H54 (cell line): ENCODE measurements at places on chromosomes 2 and 18.

DNA sequence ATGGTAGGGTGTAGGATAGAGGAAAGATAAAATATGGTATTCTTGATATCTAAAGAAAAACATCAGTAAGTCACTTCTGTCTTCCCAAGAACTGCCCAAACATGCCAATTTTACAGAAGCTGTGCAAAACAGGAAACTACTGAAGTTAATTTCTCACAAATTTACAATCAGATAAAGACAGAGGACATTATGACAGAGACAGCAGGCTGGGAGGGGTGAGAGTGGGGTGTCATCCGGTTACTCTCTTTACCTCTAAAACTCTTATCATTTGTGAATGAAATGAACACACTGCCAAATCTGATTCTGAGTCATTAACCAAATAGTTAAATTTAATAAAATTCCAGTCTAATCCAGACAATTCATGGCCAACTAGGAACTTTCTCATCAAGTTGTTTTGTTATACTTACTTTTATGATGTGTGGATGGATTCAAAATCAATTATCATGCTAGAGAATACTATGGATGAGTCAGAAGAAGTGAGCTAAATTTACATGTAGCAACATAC, 323.2 kb upstream of the MEX3C start:
- no peak for DNase-seq

- DNase-seq: no peak
Observed at GRCh38 chr2:15331787-15332186, 229.3 kb downstream of the NBAS start.

DNA sequence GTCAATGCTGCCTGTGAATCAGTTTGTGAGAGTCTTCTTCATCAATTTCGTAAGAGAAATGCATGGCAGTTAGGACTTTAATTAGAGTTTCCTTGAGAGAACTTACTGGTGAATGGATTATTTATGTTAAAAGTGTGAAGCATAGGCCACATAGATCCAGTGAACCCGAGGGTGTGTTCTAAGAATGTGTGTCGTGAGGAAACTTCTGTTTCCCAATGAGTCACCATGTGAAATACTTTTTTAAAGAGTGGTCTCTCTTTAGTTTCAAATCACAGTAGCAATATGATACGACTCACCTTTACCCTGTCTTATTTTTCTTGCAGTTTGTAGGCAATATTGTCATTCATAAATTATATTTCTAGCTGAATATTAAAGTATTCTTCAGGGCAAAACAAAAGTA, 18.5 kb downstream of the THSD7B start:
- no peak for DNase-seq

- DNase-seq: no peak
Observed at GRCh38 chr2:16487686-16488085, 177.9 kb downstream of the CYRIA start.

- DNase-seq: no peak
Observed at GRCh38 chr2:110948027-110948674, 172.6 kb upstream of the BCL2L11 start.

GRCh38 chr2:173249661-173250641, 104.7 kb upstream of the CDCA7 start:
- DNase-seq: no peak

DNA sequence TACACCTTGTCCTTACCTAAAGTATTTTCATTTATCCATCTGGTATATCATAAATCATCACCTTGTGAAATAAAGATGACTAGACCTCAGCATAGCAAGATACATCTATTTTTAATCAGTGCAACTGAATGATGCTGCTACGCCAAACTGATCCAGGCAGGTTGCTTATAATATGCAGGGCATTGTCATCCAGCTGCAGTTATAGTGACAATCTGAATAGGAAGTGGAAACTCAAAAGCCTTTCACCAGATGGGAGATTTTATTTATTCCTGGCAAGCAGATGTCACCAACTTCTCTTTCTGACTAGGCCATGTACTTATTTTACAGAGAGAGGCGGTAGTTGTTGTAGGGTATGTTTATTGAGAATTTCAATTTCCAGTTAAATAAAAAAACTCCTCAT, 747.3 kb downstream of the ADCYAP1 start:
- no peak for DNase-seq

- DNase-seq: no peak
Observed at GRCh38 chr2:146661473-146662096, 1183.2 kb upstream of the ACVR2A start.

- DNase-seq: no peak
Observed at GRCh38 chr2:104599787-104600510, 254.0 kb upstream of the POU3F3 start.

GRCh38 chr18:62766266-62766665, 50.9 kb downstream of the PHLPP1 start:
- DNase-seq: no peak

DNA sequence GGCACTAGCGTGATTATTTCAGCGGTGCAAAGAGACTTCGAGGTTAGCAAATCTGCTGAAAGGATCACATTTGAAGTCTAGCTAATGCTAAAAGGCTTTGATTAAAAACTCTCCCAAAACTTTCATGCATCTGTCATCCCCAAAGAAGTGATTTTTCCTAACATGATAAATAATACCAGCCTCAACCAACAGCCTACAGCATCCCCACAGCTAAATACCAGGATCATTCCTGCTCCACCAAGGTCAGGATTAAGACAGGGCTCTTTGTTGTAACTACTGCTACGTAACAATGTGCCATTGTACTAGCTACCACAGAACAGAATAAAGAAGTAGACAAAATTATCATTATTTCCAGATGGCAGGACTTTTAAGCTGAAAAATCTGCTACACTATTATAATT, 1.6 kb downstream of the OR6B3 start:
- no peak for DNase-seq

- no peak for DNase-seq
Observed at GRCh38 chr2:73987109-73987947, 2.6 kb downstream of the TET3 start.

DNA sequence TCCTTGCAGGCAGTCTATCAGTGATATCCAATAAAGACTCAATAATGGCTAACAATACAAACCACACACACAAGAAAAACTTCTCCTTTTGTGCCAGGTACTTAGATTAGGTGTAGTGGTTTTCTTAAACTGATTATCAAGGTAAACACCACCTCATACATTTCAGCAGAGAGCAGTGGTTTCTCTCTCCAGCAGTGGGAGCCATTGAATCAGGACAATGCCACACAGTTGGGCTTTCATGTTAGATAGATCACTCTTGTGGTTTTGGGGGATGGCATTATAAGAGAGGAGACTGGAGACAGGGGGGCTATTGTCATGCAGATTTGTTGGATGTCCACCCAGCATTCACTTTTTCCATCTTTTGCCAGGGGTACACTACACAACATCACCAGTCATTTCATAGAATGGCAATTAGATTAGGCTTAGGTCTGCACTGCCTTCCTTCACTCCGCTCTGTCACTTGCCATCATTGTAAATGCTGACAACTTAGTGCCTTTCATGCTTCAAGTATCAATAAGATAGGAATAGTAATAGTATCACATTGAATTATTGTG, 13.6 kb upstream of the IRS1 start:
- no peak for DNase-seq

GRCh38 chr2:169009865-169010579, 21.1 kb downstream of the ABCB11 start:
- no peak for DNase-seq

- DNase-seq: peak; percentile 69
Observed at GRCh38 chr2:231795525-231796327, 9.5 kb downstream of the COPS7B start.

GRCh38 chr2:120863146-120863545, 127.5 kb downstream of the GLI2 start:
- DNase-seq: no peak

GRCh38 chr2:241608881-241609280, 28.1 kb downstream of the THAP4 start:
- DNase-seq: no peak

DNA sequence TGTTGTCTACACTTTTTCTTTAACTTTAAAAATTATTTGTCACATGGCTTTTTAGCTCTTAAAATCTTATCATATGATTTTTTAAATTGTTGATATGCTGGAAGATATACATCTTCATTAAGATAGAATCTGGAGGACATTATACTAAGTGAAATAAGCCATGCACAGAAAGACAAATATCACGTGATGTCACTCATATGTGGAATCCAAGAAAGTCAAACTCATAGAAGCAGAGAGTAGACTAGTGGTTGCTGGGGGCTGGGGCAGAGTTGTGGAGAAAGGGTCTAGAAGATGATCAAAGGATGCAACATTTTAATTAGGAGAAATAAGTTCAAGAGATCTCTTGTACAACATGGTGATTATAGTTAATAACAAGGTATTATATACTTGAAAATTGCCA, 280.9 kb downstream of the GULP1 start:
- DNase-seq: no peak

DNA sequence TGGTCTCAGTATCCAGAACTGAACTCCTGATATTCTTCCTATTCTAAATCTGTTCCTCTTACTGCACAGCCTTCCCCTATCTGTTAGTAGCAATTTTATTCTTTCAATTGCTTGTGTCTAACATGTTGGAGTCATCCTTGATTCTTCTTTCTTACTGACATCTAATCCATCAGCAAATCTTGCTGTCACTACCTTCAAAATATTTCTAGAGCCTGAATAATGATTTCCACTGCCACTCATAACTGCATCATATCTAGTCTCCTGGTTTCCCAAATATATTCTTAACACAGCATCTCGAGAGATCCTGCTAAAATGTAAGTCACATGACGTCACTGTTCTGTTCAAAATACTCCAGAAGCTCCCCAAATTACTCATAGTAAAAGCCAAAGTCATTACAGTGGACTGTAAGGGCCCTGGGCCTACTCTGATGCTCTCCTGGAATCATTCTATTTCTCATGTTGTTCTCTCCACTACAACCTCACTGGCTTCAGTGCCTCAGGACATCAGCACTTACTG, 95.2 kb downstream of the THSD7B start:
- no peak for DNase-seq

DNA sequence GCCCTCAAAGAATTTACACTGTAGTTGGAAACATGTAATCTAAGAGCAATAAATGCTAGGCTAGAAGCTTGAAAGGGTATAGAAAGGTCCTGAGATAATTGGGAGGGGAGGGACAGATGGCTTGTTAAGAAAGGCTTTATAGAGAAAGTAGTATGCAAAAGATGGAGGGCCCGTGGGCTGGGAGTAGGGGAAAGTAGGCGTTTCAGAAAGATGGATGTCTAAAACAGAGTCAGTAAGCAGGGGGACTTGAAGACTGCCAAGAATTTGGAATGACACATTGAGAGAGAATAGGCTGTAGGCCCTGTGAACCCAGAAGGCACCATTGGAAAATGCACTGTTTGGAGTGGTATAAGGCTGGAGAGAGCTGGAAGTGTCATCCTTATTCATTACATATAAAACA, 822 bp downstream of the PSMG2 start:
- peak; percentile 33 for DNase-seq

DNA sequence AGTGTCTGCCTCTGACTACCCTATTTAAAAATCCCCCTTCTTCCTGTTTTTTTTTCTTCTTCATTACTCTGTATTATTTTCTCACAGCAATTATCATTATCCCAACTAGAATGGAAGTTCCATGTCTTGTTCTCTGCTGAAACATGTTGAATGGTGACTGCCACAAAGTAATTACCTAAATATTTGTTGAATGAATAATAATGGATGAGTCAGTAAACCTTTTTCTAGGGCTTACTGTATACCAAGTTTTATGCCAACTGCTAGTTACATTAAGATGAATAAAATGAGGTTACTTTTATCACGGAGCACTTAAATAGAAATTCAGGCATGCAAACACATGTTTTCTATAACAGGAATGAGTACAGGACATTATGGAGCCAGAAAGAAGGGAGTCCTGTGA, 490.6 kb downstream of the THSD7B start:
- peak; percentile 4 for DNase-seq

DNA sequence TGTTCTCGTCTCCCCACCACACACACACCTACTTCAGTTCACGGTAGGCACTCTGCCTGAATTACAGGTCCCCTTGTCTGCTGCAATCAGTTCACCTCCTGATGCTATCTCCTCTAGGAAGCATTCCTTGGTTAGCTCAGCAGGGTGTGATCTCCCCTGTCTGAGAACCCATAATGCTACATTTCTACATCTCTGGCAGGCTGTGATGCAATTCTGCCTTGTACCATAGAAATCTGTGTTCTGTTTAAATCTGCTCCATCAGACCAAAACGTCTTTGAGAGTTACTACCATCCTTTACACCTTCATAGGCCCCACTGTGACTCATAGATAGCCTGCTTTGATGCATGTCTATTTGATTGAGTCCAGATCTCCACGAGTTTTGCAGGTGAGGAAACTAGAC, 103.9 kb downstream of the TTC32 start:
- no peak for DNase-seq

- no peak for DNase-seq
Observed at GRCh38 chr18:55256929-55257289, 297.6 kb upstream of the CCDC68 start.

GRCh38 chr18:61655630-61656029, 237.2 kb downstream of the RNF152 start:
- no peak for DNase-seq

- no peak for DNase-seq
Observed at GRCh38 chr2:154203902-154204301, 332.2 kb downstream of the GALNT13 start.

- no peak for DNase-seq
Observed at GRCh38 chr2:100779908-100780202, 40.1 kb upstream of the NPAS2 start.

DNA sequence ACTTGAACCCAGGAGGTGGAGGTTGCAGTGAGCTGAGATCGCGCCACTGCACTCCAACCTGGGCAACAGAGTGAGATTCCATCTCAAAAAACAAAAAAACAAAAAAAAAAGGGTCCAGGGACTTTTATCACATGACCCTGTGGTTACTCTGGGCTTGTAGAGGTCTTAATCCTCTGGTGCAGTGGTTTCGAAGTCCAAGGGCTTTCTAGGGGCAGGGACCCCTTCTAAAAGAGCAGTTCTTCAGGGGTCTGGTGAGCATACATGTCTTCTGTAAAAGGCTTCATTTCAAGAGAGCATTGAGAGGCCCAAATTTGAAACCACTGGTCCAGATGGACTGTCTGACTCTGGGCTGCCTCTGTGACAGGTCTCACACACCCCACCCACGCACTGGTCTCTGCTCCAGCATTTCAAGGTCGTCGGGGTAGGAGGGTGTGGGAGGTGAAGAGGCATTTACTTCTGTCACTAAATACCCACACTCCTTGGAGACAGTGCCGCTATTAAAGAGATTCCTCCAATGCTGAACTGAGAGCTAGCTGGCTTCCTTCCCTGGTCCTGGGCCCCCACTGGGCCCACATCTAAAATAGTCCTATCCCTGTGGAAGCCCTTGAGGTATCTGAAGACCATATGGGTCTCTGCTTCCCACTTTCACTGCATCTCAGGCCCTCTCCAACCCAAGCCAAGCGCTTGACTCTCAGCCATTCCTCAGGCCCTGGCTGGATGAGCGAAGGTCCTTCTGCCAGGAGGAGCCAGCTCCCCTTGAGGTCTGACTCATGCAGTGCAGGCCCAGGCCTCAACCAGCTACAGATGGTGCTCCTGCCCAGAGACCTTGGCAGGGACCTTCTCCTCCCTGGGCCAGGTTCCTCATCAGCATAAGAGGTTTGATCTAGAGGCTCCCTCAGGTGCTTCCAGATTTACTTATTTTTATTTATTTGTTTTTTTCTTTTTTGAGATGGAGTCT, 44.8 kb downstream of the PAX8 start:
- DNase-seq: peak; percentile 55

- DNase-seq: no peak
Observed at GRCh38 chr18:57961876-57962505, 82.0 kb upstream of the NEDD4L start.

GRCh38 chr2:147515213-147515612, 329.6 kb upstream of the ACVR2A start:
- DNase-seq: no peak

GRCh38 chr2:234425639-234426603, 71.0 kb downstream of the ARL4C start:
- DNase-seq: no peak
